ENCODE measurements at places on chromosomes 3 and 15.

DNA sequence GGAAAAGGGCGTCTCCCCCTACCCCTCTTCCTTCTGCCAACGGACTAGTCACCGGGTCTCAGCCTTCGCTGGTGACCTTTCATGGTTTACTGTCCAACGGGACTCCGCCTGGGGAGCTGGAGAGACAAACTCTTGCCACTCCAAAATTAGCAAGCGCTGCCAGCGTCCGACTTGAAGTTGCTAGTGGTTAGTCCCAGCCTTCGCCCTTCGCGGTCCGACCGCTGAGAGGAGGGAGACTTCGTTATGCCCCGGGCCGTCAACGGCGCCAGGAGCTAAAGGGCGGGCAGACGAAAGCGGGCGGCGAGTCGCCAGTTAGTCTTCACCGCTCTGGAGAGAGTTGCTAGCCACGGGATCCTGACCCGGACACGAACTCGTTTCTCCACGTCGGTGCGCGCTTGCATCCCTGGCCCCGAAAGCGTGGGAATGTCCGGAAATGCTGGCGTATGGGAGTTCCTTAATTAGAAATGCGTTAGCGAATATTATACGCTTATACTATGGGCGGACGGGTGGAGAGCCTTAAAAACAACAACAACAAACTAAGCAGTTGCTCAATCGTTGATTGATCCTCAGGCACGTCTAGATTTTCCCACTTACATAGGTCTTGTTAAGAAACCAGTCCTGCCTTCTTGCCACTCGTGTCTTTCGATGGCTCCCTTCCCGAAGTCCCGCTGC lies 716 bp downstream of the SMC4 start:
- DNase-seq, result peak; percentile 62

DNA sequence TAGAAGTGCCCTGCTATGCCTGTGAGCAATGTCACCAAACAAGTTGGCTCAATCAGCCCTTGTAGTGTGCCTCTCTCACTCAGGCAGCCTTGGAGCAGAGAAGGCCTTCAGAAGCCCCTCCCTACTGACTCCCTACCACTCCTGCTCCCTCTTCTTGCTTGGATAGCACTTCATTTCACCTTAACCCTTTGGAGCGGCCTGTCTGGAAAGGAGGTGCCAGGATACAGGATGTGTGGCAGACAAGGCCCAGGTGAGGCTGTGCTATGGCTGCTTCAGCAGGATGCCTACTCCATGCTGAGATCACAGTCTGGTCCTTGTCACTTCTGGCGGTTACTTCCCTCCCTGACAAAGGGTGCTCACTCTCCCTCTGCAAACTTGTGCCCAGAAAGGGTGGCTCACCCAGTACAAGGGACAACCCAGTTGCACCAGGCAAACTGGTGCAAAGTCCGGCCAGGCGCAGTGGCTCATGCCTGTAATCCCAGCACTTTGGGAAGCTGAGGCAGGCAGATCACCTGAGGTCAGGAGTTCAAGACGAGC lies 1.1 kb downstream of the MON1A start:
- DNase-seq, result no peak

DNA sequence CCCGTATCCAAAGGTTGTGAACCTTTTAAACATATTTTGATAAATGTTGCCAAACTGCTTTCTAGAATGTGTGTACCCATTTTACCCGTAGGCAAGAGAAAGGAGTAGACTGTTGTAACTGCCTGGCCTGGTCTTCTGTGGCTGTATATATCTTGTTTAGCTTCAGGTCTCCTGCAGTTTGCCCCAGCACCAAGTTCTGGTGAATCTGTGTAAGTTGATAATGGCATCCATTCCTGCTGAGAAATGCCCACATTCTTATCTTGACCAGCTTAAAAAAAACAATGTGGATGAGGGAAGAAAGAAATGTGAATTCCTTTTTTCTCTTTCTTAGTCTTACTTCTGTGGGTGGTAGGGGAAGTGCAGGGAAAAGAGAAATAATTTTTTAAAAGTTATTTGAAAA lies 53.3 kb upstream of the TLE3 start:
- no peak for DNase-seq

DNA sequence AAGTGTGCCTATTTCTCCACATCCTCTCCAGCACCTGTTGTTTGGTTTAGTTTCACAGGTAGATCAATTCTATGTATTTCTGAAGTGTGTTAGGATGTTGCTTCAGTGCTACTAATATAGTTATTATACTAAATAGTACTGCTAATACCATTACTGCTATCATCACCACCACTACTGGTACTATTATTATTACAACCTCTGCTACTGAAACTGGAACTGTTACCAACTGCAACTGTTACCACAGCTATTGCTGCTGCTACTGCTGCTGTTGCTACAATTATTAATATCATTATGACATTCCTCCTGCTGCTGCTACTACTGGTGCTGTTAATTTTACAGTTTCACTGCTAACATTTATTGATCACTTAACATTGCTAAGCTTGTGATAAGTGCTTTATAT lies 8.3 kb upstream of the LMOD3 start:
- DNase-seq, result no peak

DNA sequence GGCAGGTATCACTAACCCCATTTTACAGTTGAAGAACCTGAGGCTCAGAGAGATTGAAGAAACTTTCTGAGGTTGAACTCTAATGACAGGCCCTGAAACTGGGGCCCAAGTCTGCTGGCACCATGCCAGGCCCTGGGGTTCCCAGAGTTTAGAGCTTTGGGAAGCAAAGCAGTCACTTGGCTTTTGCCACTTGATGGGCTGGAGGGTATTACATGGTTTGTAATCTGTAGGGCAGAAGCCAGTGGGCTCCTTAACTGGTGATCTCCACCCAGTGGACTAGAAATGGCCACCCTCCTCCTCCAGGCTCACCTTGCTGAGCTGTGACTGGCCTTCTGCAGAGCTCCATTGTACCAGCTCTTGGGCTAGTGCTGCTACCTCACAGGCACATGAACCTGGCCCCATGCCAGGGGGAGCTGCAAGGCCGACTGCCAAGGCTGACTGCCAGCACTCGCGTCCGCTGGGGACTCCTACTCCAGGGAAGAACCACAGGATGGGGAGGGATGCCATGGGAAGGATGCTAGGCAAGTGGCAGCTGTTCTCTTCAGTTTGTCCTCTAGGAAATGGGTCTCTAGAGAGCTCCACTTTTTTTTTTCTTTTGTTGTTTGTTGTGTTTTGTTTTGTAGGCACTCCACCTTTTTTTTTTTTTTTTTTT lies 104.8 kb downstream of the ETFA start:
- DNase-seq, result peak; percentile 84

- DNase-seq, result no peak
Measured at GRCh38 chr3:66394753-66395249, 106.0 kb downstream of the LRIG1 start.

DNA sequence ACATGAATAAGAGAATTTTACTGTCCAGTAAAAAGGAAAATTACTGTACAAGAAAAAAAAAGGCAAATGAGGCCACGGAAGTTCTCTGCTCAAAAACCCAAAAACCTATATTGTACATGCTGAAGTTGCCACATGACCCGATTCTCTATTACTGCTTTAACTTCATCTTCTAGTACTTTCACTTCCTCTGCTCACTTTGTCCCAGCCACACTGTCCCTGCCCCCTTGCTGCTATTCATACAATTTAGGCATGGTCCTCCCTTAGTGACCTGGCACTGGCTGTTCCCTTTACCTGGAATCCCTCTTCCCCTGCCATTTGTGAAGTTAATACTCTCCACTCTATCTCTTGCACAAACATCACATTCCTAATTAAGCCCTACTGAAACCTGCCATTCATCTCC lies 457.4 kb downstream of the MAGI1 start:
- no peak for DNase-seq

DNA sequence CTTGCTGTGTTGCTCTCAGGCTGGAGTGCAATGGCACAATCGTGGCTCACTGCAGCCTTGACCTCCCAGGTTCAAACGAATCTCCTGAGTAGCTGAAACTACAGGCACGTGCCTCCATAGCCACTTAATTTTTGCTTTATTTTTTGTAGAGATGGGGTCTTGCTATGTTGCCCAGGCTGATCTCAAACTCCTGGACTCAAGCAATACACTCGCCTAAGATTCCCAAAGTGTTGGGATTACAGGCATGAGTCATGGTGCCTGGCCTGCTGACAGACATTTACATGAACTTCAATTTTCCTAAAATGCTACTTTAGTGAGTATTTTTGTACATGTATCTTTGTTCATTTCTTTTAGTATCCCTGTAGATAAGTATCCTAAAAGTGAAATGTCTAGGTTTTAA lies 132.3 kb downstream of the SUCLG2 start:
- DNase-seq, result no peak

GRCh38 chr3:16508591-16508995 lies 4.9 kb downstream of the RFTN1 start:
- no peak for DNase-seq

- DNase-seq, result peak; percentile 46
Measured at GRCh38 chr3:189076449-189076848, 95.3 kb upstream of the TPRG1 start.

DNA sequence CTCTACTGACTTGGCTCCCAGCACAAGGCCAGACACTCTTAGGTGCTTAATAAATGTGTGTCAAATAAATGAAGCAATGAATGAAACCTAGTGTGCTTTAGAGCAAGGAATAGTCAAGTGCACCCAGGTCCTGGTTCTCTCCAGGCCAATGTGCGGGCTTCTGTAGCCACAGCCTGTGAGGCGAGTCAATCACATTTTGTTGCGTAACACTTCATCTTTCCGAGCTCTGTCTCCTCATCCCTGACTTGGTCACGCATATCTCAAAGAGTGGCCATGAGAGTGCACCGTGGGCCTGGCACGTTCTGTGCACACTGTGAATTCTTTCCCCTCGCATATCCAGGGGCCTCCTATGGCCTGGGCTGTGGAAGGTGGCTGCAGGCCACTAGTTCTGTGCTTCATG lies 11.4 kb upstream of the SH3GL3 start:
- DNase-seq, result no peak

DNA sequence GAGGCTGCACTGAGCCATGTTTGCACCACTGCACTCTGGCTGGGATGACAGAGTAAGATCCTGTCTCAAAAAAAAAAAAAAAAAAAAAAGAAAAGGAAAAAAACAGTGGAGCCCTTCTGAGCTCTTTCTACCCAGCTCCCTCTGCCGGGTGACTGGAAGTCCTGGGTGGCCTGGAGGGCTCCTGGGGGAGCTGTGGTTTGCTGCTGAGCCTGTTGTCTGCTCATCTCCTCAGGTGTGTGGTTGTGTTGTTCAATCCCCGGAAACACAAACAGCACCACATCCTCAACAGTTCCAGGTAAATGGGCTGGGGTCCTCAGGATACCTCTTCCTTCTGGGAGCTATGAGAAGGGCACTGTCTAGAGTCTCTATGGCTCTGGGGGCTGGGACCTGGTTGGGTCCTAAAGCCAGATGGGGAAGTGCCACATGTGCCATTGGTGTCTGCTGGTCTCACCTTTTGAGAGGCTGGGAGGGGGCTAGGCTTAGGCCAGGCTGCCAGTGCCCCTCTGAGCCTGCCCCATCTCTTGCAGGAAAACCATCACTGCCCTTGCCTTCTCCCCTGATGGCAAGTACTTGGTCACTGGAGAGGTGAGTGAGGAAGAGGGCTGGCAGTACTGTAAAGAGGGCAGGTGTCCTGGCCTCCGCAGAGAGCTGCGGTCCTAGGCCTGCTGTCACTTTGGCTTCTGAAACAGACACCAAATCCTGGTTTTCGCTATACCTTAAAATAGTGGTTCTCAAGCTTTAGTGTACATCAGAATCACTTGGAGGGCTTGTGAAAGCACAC lies 17.1 kb upstream of the JMJD7 start:
- no peak for DNase-seq

DNA sequence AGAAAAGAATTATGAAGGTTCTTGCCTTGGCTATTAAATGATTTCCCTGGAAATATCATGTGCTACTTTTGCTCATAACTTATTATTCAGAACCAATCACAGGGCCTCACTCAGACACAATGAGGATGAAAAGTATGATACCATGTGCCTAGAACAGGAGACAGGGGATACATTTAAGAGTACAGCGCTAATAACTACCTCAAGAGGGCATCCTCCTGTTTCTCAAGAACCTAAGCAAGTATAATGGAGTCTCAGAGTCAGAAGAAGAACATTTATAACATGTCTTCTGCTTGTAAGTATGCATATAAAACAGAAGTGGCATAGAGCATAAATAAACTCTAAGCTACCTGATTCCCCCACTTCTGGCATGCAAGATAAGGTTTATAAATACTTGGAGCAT lies 125.4 kb upstream of the MME start:
- DNase-seq, result no peak

- no peak for DNase-seq
Measured at GRCh38 chr15:29226436-29227208, 43.0 kb downstream of the NSMCE3 start.

DNA sequence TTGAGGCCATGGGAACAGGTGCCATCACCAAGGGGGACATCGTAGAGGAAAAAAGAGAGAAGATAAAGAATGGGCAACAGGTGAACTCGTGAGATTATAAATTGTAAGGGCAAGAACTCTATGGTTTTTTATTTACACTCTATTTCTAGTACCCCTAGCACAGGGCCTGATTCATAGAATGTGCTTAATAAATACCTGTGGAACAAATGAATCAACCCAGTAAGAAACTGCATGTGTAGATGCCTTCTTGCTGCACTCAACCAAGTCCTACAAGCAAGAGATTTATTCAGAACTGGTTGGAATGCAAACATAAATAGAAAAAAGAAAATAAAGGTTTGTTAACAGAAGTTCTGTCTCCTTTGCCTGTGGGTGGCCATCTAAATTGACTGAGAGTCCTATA lies 18.7 kb upstream of the KPNA1 start:
- no peak for DNase-seq

DNA sequence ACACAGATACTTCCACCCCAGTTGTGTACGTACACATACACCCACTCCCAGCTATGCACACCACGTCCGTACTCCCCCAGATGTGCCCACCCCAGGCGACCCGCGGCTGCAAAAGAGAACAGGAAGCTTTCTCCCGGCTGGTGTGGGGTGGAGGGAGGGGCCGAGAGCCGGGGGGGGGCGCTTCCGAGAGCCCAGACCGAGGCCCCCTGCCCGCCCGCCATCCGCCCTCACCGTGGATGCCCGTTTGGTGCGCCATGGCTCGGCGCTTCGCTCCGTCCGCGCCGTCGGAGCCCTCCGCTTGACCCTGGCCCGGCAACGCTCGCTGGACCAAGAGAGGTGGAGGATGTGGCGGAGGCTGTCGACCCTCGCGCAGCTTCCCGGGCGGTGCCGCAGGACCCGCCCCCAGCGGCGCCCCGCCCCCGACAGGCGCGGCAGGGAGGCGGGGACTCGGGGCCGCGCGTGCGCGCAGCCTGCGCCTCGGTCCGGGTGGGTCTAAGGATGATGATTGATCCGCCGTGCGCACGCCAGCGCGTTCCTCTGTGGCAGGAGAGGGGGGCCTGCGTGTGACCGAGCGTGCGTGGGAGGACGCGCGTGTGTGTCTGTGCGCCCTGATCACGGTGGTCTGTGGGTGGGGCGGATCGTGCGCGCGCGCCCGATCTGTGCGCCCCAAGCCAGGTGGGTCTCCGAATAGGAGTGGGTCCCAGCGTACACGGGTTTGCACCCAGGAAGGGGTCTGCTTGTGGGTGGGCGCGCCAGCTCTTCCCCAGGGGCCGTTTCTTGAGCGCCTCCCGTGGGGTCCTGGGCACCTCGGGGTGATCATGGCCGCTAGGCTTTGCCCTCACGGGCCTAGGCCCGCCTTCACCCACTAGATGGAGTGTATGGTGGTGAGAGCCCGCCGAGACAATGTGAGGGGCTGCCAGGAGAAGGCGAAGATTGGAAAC lies at the start of gene TWF2:
Gene TWF2 (minus strand): TSS at position 398 of the 941 bp plus-strand sequence. CDS start 142 bp downstream, at position 256.
- DNase-seq, result peak; percentile 54

- no peak for DNase-seq
Measured at GRCh38 chr3:134694466-134694865, 43.6 kb upstream of the KY start.

GRCh38 chr15:74035121-74036017 lies 40.9 kb downstream of the PML start:
- DNase-seq, result no peak

Measured in NCI-H446 (cell line).